CD4-positive, alpha-beta T cell (primary cell): ENCODE measurements at places on chromosomes 6 and 20. TPM values are rescaled to one million over a fixed set of nuclear protein-coding genes. Genes with fewer than 3 reads are reported as not detected.

- no peak for DNase-seq
Measured at GRCh38 chr6:94645191-94645590, 932.1 kb upstream of the MANEA start.

The AIF1 gene
- total RNA-seq, result 31.8 TPM

DNA sequence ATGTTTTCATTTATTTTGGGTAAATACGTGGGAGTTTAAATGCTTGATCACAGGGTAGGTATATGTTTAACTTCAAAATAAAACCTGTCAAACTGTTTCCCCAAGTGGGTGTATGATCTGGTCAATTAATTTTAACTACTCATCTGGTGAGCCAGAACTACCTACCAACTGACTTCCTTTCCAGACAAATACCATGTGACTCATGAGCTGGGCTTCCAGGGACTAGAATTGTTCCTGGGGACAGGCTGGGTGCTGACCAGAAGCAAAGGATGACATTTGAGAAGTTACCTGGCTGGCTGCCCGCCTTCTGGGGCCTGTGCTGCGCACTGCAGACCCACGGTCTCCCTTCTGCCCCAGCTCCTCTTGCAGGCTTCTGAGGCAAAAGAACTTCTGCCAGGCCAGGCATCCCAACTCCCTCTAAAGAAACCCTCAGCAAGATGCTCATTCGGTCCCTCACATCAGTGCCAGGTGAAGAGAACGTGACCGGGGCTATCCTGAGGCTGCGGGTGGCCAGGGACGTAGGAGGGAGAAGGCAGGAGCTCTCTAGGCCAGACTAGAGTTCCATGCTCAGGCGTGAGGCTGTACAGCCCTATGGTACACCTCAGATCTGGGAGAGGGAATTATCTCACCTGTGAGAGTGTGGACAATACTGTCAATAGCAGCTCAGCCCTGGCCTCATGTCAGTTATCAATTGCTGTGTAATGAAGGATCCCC, 103.6 kb downstream of the JPH2 start:
- no peak for DNase-seq

The SLC26A8 gene
- total RNA-seq, result not detected

GRCh38 chr20:40562031-40562430, 127.0 kb downstream of the MAFB start:
- DNase-seq, result no peak

The LIN28B gene
- not detected for total RNA-seq

- no peak for DNase-seq
Measured at GRCh38 chr6:14002176-14002947, 77.6 kb downstream of the RNF182 start.

- DNase-seq, result no peak
Measured at GRCh38 chr20:32987044-32987825, 17.0 kb downstream of the SUN5 start.

DNA sequence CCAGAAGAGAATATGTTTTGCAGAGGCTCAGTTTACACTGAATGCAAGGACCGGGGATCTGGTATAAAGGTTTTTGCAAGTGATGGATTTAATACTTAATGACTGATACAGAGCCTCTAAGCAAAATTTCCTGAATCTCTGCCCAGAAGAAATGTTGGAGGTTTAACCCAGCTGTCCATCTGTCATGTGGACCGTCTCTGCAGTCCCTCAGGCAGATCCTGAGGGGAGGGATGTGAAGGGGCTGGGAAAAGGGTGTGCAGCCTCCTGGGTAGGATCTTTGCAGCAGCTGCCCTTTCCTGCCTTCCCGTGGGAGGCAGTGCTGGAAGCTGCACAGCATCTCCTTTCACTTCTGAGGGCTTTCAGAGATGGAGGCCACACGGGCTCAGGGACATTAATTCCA, 207.0 kb downstream of the SLC24A3 start:
- no peak for DNase-seq

- DNase-seq, result no peak
Measured at GRCh38 chr6:45900808-45901752, 114.6 kb downstream of the CLIC5 start.

The SMOC2 gene
- total RNA-seq, result not detected

DNA sequence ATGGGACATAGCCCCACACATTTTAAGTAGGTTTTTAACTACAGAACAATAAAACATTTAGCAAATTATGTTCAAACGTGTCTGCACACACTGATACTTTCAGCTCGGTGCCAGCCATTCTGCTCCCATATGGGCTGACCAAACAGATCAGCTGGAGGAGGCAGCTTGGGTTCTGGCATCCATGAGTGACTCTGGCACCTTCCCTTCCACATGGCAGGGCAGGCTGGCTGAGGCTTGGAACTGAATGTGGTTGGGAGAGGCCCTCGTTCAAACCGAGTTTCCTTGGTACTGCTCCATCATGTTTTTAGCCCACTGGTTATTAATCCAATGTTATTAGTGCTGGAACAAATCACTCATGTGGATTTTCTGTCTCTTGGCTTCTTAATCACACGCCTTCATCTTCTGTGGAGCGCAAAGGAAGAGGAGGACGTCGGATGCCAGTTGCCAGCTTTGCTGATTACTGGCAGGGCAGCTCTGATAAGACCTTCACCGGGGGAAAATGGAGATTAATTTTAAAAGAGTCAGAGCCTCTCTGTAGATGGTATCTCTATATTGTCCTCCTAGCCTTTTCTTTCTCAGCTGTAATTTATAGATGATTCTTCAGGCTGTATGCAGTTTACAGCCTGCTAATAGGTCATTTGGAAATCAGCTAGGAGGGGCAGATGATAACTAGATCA, 93.1 kb upstream of the TIAM2 start:
- DNase-seq, result no peak

GRCh38 chr20:61939691-61940360, 125.9 kb downstream of the TAF4 start:
- no peak for DNase-seq

The ZSCAN16 gene
- 7.4 TPM for total RNA-seq

The IL17F gene
- total RNA-seq, result not detected

DNA sequence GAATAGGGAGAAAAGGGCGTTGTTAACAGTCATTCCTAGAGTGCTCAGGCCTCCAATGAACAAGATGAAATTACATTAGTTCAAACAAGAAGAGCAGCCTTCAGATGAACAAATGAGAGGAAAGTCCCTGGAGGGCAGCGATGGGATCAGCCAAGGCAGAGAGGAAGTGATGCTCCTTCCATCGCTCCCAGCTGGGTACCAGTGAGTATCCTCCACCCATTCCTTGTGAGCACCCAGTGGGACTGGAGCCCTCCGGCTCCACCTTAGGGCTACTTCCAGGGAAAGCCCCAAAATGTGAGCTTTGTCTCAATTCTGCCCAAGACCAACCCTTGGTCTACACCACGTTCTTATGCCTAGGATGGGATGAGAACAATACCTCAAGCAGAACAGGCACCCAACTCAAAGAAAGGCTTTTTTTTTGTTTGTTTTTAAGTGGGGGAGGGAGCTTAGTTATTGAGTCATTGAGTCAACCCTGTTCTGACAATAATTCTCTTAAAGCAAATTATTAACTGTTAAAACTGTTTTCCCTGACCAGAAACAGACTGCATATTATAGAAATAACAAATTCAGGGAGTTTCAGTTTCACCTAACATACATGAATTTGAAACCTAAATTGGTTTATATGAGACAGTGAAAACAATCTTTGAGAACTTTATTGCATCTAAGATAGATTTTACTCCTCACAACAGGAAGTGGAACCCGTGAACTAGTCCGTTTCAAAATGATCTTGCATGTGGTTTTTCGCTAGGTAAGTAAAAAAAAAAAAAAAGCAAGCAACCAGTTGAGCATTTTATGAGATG, 106.9 kb downstream of the IPCEF1 start:
- peak; percentile 27 for DNase-seq

DNA sequence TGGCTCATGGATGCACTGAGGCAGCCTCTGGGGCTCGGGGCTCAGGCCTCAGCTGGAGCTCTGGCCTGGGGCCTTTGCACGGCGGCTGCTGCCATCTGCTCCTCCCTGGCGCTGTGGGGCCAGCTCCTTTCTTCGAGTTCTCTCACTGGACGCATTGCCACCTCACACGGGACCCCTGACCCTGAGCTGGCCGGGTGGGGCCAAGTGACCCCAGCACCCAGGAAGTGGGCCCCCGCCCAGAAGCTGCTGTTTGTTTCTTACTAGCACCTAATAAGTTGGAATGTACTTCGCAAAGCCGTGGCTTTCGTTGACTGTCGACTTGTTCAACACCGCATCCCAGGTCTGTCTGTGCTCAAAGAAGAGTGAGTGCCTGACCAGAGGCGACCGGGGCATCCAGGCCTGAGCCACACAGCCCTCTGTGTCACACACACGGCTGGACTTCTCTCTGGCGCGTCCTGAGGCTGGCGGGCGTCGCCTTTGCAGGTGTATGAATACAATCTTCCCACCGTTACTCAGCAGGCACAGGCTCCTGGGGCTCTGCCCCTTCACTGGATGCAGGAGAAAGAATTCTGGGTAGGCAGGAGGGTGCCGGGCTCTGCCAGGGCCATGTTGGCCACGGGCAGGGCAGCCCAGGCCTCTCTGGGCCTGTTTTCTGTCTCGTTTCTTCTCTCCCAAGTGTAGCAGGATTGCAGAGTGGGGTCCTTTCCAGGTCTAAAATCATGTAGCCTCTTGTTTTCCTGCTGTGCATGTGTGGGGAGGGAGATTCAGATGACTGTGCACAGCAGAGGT, 112.9 kb downstream of the DLL1 start:
- DNase-seq, result no peak

DNA sequence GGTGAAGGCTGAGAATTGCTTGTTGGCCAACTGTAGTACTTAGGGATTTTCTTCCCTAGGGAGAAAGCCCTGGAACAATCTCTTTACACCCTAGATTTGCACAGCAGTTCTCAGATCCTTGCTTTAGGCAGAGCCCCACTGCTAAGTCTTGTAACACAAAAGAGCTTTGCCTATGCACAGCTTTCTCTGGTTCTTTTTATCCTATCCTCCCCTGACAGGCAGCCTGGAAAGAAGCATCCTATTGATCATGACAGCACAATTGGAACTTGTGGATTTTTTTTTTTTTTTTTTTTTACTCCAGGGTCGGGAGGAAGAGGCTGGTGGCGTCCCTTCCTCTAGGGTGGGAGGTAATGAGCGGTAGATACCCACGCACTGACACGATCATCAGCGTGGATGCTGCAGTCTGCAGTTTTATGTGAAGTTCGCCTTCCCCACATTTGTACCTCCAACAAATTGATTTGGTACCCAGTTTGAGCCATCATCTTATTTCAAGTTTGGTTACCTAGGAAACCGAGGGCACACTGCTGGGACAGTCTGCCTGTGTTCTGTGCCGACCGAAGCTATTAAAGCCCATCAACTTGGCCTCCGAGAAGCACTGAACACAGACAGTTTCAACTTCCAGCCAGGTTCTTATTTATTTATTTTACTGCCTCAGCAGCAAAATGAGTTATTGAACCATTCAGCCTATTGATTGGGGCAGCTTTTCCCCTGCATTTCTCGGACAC, 110.1 kb downstream of the NRN1 start:
- no peak for DNase-seq

DNA sequence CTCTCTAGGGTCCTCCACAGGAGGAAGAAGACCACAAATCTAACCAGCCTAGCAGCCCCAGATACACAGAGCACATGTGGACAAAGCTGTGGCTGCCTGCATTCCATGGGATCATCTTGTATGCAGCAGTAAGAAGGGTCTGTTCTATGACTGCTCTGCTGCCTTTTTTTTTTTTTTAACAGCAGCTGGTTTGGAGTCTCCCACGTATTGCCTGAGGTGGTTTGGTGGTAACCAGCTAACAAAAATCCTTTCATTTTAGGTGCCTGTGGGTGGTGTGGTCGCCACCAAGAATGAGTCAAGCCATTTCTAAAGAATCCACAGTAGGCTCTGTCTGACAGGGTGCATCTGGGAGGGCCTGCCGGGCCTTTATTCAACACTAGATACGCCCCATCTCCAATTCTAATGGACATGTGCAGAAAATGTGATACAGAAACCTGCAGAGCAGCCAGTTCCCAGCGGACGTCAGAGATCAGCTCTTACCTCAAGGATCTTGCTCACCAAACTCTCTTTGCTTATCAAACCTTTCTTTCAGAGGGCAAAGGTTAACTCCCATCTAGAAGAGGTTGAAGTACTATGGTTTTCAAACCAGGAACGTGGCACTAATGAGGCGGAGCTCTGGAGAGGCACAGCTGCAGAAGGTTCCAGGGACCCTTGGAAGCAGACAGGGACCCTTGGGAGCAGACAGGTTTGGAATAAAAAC, 32.0 kb downstream of the GNAS-AS1 start:
- DNase-seq, result no peak

The BMP7 gene
- not detected for total RNA-seq

- DNase-seq, result no peak
Measured at GRCh38 chr6:18985996-18986395, 598.8 kb downstream of the RNF144B start.

DNA sequence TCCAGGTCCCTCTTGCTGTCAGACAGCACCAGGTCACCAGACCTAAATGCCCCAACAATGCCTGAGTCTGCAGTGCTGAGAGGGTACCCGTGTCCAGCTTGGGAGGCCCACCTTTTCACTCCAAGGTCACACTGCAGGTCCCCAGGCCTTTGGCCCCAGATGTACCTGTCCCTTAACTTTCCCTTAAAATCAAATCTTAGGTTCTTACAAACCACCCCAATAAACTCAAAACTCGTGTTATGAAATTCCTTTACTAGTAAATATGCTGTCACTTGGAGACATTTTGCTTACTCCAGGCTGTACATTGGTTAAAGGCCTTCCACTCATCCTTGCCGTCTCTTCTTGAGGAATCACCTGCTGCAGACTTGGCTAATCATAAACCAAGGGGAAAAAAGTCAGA, 165.7 kb upstream of the RREB1 start:
- DNase-seq, result no peak

DNA sequence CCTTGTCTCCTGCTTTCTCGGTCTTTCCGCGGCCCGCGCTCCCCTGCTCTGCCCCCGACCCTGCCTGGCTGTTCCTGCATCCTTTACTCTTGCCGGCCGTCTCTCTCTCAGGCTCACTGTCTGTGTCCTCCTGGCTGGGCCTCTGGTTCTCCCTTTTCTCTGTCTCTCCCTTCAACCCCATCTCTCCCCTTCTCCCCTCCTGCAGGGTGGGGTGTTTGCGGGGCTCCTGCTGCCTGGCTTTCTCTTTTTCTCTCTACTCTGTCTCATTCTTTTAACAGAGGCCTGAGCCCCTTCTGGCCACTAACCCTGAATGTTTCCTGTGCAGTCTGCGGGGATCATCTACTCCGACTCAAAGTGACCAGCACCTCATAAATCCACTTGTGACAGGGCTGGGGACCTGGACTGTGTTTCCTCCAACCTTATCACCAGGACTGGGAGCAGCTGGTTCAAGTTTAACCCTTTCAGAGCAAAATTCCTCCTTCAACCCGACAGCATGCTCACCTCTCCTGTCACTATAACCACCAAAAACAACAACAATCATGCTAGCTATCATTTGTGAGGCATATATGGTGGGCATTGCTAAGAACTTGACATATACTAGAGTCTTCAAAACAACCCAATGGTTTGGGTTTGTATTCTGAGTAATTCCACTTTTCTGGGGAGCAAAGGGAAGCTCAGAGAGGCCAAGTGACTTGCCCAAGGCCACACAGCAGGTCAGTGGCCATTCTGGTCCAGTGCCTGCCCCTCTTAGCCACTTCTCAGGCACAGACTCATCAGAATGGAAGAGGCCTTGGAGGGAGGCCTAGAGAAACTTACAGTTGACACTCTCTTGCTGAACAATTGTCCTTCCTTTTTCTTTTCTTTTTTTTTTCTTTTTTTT, 811 bp upstream of the RSPO4 start:
- DNase-seq, result no peak

- DNase-seq, result no peak
Measured at GRCh38 chr6:14630016-14630415, 512.4 kb downstream of the CD83 start.
